Stimulated activated CD4-positive, alpha-beta T cell treated with anti-CD3 and anti-CD28 coated beads, Interleukin-15, amount 100 ng/mL, for 1 hour (primary cell): ENCODE measurements at places on chromosomes 5 and 9.

DNA sequence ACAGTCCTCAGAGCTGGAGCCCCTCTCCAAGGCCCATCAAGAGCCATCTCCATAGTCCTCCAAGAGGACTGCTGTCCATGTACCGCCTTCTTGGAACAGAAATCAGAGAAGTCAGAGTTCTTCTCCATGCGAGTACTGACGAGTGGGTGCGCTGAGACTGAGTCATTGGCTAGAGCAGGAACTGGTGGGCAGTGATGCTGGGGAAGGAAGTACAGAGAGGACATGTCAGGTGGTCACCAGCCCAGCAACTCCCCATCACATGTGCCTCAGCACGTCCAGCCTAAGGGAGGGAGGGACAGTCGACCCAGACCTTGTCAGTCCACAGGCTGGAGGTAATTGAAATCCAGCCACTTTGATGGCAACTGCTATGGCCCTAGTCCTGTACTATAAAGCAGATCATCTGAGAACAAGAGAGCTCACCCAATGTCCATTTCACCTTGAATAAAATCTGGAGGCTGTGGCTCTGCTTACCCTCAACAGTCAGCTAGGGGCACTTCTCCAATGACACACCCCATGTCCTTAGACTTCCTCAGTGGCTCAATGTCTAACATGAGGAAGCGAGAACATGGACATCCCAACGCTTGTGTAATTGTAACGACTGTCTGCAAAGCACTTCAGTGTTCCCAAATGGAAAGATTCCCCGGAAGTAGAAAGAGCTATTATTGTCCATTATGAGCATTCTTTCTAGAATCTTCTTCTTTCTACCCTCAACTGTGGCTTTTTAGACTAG is 15.0 kb upstream of the FBP1 start:
- no peak for DNase-seq

DNA sequence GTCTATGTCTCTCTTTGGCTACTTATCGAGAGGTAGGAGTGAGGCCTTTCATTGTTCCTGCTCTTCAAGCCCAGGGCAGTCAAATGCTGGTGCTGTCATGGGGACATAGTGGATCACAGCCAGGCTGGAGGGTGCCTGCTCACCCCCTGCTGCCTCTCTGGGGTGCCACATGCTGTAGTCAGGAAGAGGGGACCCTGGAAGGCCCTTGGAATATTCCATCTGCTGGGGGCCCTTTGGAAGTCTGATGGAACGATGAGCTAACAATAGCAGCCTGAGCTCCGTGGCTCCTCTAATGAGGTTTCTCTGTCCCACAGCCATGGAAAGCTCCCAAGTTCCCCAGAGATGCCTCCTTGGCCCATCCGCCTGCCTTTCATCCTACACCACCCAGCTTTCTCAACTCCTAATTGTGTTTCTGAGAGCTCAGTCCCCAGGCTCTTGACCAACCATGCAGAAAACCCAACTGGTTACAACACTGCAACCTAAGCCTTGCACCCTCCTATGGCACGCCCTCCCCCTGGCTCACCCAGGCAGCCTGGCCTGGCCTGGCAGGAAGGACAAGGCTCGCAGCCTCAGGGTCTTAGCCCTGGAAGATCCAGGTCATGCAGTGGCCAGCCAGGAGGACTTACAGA is 91.7 kb downstream of the NRG2 start:
- DNase-seq, result no peak

GRCh38 chr9:16442622-16443021 is 427.8 kb downstream of the BNC2 start:
- DNase-seq, result no peak

GRCh38 chr5:77640589-77641396 is 2.3 kb upstream of the OTP start:
- DNase-seq, result no peak

DNA sequence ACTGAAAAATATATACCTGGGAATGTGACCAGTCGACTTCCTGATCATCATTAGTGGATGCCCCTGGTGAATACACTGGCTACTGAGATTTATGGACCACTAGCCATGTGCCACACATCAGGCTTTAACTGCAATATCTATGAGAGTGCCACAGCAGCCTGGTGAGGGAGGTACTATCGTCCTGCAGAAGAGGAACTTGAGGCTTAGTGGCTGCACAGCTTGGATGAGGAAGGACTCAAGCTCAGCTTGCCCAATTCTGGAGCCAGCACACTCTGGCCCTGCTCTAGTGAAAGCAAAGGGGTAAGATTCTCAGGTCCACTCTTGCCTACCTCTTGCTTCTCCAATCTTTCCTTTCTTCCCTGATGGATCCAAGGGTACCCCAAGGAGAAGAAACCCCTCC is 129.3 kb downstream of the ENTREP1 start:
- DNase-seq, result no peak

GRCh38 chr5:33241802-33242201 is 199.0 kb upstream of the TARS1 start:
- DNase-seq, result no peak

GRCh38 chr9:115923903-115924668 is 229.5 kb upstream of the PAPPA start:
- no peak for DNase-seq

DNA sequence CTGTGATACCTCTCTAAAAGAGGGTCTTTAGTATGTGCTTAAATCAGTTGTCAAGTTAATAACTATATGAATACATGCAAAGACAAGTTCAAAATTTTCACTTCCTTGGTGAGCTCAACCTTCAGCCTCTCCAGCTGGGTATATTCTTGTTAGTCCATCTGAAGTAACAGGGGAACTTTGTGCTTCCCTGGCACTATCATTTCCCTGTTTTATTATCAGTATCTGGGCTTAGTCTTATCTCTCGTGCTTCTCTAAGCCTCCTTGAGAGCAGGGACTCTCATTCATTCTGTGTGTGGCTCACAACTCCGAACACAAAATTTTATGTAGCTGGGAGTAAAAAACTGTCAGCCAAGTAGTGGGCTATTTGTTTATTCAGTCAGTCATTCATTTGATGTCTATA is 175.9 kb upstream of the MAP3K1 start:
- DNase-seq, result no peak

DNA sequence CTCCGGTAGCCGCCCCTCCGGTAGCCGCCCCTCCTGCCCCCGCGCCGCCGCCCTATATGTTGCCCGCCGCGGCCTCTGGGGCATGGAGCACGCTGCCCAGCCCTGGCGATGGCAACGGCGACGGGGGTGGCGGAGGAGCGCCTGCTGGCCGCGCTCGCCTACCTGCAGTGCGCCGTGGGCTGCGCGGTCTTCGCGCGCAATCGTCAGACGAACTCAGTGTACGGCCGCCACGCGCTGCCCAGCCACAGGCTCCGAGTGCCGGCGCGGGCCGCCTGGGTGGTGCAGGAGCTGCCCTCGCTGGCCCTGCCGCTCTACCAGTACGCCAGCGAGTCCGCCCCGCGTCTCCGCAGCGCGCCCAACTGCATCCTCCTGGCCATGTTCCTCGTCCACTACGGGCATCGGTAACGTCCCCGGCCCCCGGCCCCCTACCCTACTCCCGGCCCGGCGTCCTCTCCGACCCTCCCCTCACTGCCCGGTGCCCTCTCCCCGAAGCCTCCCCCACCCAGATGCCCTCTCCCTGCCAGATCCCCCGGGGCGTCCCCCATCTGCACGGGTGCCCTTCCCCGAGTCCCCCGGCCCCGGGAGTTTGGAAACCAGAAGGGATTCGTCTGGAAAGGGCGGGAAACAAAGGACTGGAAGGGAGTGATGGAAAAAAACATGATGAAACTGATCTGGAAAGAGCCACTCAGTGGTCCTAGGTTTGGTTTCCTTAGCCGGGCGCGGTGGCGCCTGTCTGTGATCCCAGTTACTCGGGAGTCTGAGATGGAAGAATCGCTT is 417 bp downstream of the SRD5A1 start:
- no peak for DNase-seq

GRCh38 chr5:20276061-20276958 is 288.3 kb upstream of the CDH18 start:
- no peak for DNase-seq

DNA sequence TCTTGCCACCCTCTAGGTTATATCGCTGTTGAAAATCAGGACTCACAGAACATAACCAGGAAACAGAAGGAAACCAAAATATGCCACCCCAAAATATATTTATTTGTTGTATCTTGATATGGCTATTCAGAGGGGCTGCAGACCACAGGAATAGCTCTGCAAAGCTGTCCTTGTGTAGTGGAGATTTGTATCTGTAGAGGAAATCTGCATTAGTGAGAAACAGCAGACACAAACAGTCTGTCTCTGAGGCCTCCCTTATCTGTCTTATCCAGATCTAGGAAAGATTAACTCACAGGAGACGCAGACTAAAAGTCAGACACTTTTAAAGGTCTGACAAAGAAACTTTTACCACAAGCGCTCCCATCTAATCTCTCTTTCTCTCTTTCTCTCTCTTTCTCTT is 54.1 kb upstream of the CEMIP2 start:
- no peak for DNase-seq
